ENCODE measurements at places on chromosomes 12 and 14. TPM values are rescaled to one million over a fixed set of nuclear protein-coding genes. Genes with fewer than 3 reads are reported as not detected.

DNA sequence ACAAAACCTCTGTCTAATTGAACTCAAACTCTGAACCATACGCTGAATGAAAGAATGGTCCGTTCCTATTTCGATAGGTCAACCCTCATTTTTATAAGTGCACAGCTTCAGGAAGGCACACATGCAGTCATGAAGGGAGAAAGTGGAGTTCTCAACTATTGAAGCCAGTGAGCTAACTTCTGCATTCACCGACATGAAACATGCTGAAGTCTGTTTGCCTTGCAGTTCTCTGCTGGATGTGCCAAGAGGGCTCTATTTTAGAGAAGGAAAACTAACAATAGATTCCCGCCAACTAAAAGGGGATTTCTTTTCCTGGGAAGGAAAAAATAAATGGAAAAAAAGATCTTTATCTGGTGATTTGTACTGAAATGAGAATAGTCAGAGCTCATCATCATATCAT is 191.0 kb upstream of the PLEKHG7 start:
- DNase-seq = no peak

GRCh38 chr12:80641936-80642335 is 65.5 kb upstream of the MYF6 start:
- DNase-seq = no peak

GRCh38 chr14:104092931-104093365 is 7.4 kb downstream of the ASPG start:
- DNase-seq = no peak

INSM2 gene
- total RNA-seq = 0.47 TPM

INHBE gene
- not detected for total RNA-seq
